ENCODE measurements at places on chromosomes 3 and 15.

DNA sequence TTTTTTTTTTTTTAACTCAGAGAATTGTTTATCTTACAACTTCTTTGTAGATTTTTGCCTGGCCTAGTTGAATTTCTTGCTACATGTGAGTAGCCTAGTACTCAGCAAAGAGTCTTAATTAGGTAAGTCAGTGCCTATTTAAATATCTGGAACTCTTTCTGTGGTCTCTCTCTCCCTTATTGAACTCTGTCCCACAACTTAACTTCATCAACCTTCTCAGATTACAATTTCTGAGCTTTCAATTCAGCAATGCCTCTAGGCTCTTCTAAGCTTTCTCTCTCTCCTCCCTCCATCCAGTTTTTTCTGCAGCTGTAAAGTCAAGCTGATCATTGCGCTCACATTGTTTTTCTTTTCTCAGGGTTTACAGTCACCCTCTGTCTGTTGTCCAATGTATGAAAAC lies 517.6 kb upstream of the ROBO1 start:
- DNase-seq = no peak

- DNase-seq = no peak
Measured at GRCh38 chr15:90181776-90182175, 19.4 kb upstream of the SEMA4B start.

GRCh38 chr15:85615930-85616329 lies 178.8 kb downstream of the KLHL25 start:
- DNase-seq = no peak

DNA sequence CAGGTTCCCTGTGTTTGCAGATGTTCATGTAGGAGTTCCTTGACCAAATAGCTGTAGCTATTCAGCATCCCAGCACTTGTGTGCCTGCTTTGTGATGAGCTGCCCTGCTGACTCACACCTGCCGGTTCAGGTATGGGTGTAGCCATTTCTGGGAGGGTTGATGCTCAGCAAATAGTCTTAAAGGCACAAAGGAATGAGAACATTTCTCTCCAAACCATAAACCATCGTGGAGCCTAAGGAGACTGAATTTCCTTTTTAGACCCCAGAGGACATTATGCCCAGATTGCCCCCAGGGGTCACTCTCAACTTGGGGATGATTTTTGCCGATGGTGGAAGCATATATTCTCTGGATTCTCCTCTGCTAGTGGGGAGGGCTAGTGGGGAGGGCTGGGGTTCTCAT lies 80.6 kb downstream of the ADAMTSL3 start:
- DNase-seq = no peak

DNA sequence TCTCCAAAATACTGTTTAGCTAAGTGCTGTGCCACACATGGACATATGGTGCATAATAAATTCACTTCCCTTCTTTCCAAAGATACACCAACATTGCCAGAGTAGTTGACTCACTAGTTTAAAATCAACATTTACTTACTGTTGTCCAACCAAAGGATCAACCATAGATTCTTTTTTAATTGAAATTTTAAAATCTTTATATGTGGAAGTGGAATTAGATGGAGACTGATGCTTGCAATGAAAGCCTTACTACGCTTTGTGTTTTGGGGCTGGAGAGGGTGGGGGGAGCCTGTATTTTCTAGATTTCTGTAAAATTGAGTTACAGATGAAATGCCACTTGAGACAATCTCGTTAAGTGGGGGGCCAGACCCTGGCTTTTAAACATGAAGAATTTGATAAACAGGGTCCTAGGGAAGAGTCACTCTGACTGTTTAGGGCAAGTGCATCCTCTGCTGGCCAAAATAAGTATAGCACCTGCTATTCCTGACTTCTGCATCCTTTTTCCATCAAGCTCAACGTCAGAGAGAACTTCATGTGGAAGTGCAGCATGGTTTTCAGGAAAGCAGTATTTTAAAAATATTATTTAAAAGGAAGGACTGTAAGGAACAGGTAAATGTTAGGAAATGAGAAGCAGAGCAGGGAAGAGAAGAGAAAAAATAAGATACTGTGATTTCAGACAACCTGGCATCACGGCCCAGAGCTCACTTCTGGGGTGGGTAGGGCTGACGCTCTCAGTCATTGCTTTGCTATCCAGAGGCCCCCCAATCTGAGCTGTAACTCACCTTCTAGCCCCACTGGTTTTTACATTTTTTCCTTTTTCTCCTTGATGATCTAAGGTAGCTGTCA lies 76.7 kb downstream of the BOC start:
- DNase-seq = peak; percentile 68

- DNase-seq = no peak
Measured at GRCh38 chr3:71461749-71462483, 121.6 kb downstream of the FOXP1 start.

DNA sequence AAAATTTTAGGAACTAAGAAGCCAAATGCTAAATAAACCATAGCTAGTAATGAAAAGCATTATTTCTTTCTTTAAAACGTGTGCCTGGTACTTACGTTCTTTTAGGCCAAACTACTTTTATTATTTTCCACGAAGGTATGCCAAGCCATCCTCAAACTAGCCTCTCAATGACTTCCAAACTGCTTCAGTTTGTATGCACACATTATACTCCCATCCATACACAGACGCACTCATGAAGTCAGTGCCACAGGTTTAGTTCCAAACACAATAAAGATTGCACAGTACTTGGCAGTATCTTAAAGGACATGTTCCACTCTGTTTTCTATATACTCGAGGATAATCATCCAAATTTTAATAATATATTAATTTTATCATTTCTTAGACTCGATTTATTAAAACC lies 609.2 kb upstream of the ZNF385D start:
- DNase-seq = no peak

DNA sequence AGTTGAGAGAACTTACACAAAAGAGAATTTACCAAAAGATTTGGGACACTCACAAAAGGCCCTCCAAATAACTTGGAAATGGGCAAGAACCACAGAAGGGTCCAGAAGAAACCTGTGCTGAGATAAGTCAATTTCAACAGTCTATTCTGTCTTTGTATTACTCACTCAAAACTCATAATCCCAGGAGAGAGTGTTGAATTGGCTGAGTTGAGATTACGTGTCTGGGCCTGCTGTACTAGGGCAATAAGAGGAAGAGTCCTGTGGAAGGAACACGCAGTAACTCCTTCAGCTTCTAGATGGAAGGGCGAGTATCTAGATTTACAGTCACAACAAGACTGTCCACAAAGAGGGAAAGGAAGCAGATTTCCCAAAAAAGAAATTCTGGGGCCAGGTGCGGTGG lies 42.5 kb upstream of the DYNC1LI1 start:
- DNase-seq = no peak

- peak; percentile 48 for DNase-seq
Measured at GRCh38 chr3:104825116-104825515, 541.6 kb upstream of the ALCAM start.

DNA sequence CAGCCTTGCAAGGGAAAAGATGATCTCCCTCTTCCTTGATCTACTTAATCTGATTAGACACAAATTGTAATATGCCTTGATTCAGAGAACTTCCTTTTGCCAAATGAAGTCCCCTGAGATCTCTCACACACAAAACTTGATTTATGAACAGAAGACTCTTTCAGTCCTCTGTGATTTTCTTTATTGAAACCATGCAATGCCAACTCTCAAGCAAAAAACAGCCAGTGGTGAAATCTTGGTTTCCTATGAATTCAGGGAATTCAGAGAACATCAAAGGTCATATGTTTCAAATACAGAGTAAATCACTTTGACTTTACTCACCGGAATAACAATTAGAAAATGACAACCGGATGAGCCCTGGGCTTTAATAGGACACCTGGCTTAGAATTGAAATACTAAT lies 211.7 kb downstream of the ABHD5 start:
- DNase-seq = no peak

DNA sequence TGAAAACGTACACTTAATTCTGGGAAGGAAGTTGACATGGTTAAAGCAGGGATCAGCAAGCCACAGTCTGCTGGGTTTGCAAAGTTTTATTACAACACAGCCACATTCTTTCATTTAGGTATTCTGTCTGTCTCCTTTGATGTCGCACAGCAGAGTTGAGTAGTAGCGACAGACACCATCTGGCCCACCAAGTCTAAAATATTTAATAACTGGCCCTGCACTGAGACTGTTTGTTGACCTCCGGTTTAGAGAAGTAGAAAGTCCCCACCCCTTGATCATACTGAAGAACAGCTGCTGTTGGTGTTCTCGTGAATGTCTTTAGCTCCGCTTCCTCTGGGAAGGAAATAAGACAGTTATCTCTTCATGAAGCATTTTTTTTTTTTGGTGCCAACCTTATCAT lies 66.2 kb downstream of the MCTP2 start:
- DNase-seq = no peak

- no peak for DNase-seq
Measured at GRCh38 chr3:134971306-134971705, 176.2 kb downstream of the EPHB1 start.

DNA sequence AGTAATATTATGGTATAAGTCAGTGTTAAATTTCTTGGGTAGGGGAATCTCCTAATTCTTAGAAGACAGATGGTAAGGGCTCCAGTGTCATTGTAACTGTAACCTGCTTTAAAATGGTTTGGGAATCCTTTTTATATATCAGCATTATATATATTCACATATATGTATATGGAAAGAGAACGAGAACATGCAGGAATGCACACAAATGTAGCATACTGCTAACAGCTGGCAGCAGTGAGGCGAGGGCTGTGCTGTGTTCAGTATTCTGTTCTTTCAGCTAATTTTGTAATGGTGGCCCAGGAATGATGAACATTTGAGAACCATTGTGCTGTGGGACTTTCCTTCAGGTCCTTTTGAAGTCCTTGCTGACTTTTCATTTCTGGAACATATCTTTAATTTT lies 60.8 kb downstream of the EEFSEC start:
- DNase-seq = no peak

DNA sequence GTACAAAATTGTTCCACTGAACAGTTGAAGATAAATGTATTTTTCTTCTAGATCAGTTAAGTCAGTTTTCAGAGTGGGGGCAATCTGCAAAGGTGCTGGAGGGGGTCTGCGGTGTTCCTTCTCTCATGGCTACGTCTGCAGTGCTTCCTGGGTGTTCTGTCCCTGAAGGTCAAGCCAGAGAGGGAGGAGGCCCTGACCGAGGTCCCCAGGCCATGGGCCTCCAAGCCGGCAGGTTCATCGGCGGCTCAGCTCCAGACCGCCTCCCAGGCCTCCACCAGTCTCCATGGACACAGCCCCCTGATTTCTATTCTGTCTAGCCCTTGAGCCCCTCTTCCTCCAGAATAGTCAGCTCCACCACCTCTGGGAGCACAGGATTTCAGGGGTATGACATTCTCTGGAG lies 28.5 kb upstream of the TSEN2 start:
- no peak for DNase-seq

- DNase-seq = no peak
Measured at GRCh38 chr15:76064375-76064774, 4.6 kb downstream of the TMEM266 start.

GRCh38 chr15:92377083-92377789 lies 16.4 kb upstream of the ST8SIA2 start:
- no peak for DNase-seq

- DNase-seq = no peak
Measured at GRCh38 chr15:81254916-81255290, 58.2 kb downstream of the IL16 start.

DNA sequence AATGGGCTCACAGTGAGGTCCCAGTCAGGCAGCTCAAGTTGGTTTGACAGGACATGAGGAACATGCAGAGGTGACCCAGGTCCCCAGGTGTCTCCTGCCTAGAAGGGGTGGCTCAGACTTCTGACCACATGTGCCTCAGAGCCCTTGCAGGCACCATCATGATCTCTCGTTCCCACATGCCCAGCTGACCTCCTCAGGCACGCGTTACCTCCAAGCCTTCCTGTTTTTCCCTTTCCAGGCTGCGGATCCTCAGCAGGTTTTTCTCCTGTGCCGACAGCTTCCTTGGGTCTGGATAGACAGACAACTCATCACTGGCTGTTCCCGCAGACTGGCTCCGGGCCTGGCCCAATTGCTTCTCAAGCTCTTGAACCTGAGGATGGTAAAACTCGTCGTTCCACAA lies 30.4 kb downstream of the CCDC13 start:
- no peak for DNase-seq

DNA sequence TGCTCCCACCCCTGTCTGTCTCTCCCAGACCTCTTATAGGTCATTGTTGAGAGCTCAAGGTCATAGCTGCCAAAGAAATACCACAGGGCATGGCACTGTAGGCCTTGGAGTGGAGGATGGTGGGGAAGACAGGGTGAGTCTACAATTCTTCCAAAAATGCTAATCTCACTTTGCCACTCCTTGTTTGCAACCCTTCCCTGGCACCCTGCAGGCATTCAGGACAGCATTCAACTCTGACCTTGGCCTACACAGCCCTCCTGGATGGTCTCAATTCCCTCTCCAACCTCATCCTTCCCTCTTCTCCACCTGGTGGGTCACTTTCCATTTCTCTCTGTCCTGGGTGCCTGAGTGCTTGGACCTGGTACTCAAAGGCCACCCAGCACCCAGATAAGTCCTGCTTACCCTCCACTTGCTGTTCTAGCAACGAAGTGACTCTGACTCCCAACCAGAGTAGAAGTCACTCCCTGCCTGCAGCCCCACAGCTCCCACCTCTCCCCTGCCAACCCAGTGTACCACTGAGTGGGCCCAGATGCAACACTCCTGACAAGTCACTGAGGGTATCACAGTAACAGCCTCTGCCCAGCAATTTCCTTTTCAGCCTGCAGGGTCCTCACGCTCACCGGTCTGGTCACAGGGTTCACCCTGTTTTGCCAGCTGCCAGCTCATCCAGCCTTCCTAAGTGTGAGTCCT lies 36.6 kb downstream of the AMOTL2 start:
- no peak for DNase-seq

- no peak for DNase-seq
Measured at GRCh38 chr15:56786966-56787365, 53.7 kb upstream of the ZNF280D start.

DNA sequence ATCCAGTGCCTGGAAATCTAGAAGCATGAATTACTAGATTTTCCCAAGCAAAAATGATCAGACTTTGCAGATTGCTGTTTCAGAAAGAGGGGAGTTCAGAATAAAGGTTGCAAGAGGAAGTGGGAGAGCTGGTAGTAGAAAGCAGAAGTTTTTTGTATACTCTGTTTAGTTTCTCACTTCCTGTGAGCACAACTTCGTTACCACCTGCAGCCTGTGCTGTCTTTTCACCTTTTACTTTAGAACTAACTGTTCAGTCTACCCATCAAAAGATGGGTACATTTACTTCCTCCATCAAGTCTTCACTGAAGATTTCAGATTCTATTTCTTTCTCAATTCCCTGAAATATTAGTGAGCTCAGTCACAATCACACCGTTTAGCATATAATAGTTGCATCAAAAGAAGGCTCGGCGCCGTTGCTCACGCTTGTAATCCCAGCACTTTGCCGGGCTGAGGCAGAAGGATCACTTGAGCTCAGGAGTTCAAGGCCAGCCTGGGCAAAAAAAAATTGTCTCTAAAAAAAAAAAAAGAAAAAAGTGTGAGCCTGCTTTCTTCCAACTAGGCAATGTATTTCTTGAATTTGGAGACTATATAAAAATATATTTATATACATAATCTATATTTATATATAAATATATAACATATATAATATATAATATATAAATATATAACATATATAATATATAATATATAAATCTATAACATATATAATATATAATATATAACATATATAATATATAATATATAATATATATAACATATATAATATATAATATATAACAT lies 1.8 kb upstream of the CEP97 start:
- no peak for DNase-seq

Data from neuronal stem cell (in vitro differentiated cells).